ENCODE measurements at places on chromosomes 7 and 10. TPM values are rescaled to one million over a fixed set of nuclear protein-coding genes. Genes with fewer than 3 reads are reported as not detected.

DNA sequence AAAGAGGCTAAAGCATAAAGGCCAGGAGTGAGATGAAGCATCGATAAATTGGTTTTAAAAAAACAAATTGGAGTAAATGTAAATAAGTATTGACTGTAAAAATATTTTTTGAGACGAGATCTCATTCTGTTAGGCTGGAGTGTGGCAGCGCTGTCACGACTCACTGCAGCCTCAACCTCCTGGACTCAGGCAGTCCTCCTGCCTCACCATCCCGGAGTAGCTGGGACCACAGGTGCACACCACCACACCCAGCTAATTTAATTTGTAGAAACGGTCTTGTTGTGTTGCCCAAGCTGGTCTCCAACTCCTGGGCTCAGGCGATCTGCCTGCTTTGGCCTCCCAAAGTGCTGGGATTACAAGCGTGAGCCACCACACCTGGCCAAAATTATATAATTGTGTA is 17.8 kb downstream of the HNRNPA2B1 start:
- DNase-seq: no peak

GRCh38 chr7:3862774-3863173 is 561.7 kb downstream of the SDK1 start:
- DNase-seq: no peak

DNA sequence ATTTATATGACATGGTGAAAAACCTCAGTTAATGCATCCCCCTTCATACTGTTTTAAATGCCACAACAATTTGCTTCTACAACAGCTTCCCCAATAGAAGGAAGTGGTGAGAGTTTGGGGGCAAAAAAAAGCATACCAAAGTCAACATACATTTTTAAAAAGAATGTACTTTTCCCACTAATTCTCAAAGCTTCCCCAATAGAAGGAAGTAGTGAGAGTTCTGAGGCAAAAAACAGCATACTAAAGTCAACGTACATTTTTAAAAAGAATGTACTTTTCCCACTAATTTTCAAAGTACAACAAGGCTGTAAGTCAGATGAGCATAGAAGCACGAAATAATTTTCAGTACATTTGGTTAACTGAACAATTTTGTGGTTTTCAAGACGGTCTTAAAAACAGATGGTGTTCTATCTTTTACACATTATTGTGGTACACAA is 24.0 kb downstream of the WASL start:
- DNase-seq: no peak

The CRPPA gene
- total RNA-seq: 2.4 TPM

The ASZ1 gene
- not detected for total RNA-seq
